ENCODE measurements at places on chromosomes 3 and 15. TPM values are rescaled to one million over a fixed set of nuclear protein-coding genes. Genes with fewer than 3 reads are reported as not detected.

The SPATA12 gene
- total RNA-seq: not detected

DNA sequence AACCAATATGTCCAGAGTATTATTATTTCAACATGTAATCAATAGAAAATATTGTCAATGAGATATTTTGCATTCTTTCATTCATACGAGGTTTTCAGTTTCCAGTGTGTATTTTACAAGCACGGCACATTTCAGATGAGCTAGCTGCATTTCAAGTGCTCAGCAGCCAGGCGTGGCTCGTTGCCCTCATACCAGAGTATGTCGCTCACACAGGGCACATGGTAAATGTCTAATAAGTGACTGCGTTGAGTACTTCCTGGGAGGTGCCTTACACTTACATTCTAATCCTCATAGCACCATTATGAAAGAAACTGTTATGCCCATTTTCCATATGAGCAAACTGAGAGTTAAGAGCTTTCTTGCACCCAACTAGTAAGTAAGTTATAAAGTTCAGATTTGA, 47.4 kb downstream of the TMEM266 start:
- DNase-seq: no peak

DNA sequence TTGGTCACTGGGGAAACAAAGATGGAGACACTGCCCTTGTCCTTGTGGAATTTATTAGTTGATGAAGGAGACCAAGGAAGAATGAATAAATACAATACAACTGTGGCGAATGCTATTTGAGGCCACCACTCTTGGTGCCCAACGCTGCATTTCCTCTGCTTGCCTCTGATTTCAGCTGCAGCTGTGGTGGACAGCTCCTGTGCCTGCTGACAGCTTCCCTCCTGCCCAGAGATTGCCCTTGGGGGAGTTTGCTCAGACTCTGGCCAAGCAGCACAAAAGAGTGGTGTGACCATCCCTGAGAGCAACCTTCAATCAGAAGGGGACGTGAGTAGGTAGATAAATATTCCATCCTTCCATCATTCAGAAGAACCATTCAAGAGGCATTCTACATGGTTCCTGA, 64.6 kb upstream of the FHIT start:
- no peak for DNase-seq

DNA sequence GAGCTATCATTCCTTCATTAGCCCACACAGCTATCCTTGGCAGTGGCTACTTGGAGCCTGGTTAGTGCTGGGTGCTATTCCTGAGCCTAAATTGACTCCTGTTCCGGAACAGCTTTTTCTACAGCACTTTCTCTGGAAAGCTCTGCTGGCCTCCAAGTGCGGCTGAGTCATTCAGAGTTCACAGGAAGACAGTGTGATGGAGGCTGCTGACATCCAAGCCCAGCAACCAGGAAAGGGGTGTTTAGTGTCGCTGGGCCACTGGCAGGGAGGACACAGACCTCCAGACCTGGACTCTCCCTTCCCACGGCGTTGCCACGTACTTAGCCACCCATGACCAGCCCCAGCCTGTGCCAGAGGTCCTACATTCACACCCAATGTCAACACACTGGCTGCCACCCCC, 28.7 kb downstream of the CACNA2D2 start:
- no peak for DNase-seq

GRCh38 chr15:45457220-45457619, 65.3 kb downstream of the SLC30A4 start:
- DNase-seq: no peak

- no peak for DNase-seq
Measured at GRCh38 chr3:134013280-134013679, 16.4 kb downstream of the SLCO2A1 start.

- no peak for DNase-seq
Measured at GRCh38 chr3:4956738-4957137, 22.5 kb upstream of the BHLHE40 start.

- DNase-seq: no peak
Measured at GRCh38 chr15:100508641-100509300, 20.0 kb downstream of the CERS3 start.

DNA sequence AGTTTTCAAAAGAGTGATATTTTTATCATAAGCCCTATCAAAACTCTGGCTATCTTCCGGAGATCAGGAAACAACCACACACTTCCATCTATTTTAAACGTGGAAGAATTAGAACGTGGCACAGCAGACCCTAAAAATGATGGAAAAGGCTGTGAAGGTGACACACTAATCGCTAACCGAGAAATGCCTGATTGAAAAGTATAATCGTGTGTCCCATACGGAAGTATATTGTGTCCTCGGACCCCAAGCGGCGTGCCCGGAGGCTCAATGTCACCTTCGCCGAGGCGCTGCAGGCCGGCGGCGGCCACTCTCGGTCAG, 642 bp downstream of the COX5A start:
- DNase-seq: no peak
